Temporal lobe (tissue), 4 donors: ENCODE measurements at places on chromosomes 12 and 14. TPM values are rescaled to one million over a fixed set of nuclear protein-coding genes. Genes with fewer than 3 reads are reported as not detected.

Gene NFE2
- 0.98 TPM for total RNA-seq

Gene AP1G2
- 10.6 TPM for total RNA-seq

Gene HHIPL1
- total RNA-seq, result 5.9 TPM

Gene PMEL
- total RNA-seq, result 0.49 TPM

Gene ACRBP
- total RNA-seq, result 0.25 TPM
